ENCODE measurements at places on chromosomes 11 and 22.

- no peak for DNase-seq
Measured at GRCh38 chr22:44213489-44214043, 32.8 kb downstream of the PARVG start.

GRCh38 chr11:95081412-95081811 lies 8.2 kb upstream of the ENDOD1 start:
- DNase-seq, result no peak

- DNase-seq, result peak; percentile 50
Measured at GRCh38 chr11:63768237-63769041, at the start of gene ZFTA. ZFTA (minus strand) TSS chr11:63768775; CDS start chr11:63768622, 153 bp downstream.

GRCh38 chr11:107704451-107704850 lies 7.4 kb downstream of the SLN start:
- no peak for DNase-seq

- DNase-seq, result no peak
Measured at GRCh38 chr11:75485742-75486141, 40.0 kb downstream of the GDPD5 start.
